ENCODE measurements at places on chromosomes 6 and 20.

GRCh38 chr20:38770546-38770945, 22.3 kb downstream of the ACTR5 start:
- no peak for DNase-seq

GRCh38 chr6:11025921-11026635, 18.0 kb downstream of the ELOVL2 start:
- DNase-seq: no peak

GRCh38 chr6:148557796-148558321, 189.0 kb upstream of the UST start:
- DNase-seq: peak; percentile 19

DNA sequence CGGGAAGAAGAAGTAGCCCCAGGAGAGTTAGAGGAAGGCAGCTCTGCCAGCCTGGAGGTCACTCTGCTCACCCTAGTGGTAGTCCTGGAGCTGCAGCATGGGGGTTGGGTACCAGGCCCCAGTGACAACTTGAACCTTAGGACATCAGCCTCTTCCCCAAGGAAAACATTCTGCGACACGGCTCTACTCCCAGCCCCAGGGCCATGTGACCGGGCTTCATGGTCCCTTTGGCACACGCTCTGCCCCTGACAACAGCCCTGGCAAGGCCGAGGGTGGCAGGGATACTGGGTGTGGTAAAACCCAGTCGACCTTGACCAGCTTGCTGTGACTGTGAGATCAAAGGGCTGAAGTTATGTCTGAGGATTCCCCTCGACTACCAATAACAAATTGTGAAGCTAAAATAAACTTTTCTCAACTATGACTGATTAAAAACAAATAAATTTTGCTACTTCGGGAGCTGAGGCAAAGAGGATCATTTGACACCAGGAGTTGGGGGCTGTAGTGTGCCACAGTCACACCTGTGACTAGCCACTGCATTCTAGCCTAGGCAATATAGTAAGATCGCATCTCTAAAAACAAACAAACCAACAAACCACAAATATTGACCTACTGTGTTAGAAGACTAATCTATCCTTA, 24.4 kb upstream of the ARID1B start:
- no peak for DNase-seq

DNA sequence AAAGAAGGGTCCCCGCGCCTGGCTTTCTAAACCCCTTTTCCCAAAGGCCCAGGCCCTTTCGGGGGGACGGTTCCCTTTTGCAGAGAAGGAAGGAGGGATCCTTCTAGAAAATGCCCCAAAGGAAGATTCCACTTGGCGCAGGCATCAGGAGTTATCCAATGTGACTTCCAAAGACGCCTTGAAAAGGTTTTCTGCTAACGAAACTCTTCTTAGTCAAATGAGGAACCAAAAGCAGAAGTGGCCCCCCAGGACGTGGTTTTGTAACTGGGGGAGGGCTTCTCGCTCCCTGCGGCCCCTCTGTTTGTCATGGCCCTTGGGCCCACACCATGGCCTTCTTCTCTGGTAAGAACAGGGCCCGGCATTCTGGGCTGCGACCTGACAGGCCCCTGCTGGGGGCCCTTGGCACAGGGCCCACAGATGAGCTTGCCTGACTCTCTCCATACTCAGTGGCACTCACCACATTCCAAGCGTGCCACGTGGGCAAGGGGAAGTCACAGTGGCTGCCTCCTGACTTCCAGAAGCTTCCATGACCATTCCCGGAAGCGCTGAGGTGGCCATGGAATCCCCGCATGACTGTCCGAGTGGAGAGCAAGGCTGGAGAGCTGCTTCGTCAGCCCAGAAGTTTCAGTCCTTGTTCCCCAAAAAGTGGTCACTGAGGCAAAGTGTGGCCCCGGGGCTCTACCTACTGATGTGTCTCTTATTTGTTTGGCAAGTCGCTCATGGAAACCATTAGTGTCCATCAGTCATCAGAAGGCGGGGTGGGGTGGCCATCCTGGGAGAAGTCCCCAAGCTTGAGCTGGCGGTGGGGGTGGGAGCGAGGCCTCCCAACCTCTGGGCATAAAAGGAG, 834 bp upstream of the CTSZ start:
- peak; percentile 67 for DNase-seq

- no peak for DNase-seq
Observed at GRCh38 chr6:44039191-44039719, 88.0 kb downstream of the MRPL14 start.

DNA sequence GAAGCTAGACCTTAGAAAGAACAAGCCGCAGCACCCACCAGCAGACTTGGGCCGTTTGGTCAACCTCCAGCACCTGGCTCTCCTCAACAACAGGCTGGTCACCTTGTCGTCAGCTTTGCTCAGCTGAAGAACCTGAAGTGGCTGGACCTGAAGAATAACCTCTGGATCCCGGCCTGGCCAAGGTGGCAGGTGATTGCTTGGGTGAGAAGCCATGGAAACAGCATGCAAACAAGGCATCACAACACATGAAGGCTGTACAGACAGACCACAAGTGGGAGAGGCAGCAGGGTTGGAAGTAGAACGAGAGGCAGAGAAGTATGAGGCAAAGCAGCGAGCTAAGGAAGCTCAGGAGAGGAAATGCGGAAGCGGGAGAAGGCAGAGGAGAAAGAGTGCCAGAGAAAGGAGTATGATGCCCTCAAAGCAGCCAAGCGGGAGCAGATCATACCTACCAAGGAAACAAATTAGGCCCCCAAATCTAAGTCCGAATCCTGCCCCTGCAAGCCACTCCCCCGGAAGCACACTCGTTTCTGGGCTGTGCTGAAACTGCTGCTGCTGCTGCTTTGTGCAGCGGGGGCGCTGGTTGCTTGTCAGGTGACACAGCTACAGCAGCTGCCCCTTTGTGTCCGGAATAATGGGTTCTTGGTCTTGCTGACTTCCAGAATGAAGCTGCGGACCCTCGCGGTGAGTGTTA, 121.6 kb upstream of the LGSN start:
- no peak for DNase-seq

DNA sequence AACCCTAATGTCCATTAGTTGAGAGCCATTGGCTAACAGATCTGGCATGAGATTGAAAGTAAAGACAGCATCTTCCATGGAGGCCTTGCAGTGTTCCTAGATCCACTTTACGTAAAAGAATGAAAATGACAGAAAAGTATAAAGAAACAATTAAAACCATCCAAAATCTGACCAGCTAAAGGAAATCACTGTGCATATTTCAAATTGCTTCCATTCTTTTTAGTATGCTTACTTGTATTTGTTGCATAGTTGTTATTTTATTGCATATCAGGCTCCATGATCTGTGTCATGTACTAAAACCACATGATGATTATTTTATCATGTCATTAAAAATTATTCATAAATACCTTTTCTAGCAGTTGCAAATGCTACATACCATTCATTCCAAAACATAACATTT, 67.9 kb downstream of the GCLC start:
- DNase-seq: no peak

DNA sequence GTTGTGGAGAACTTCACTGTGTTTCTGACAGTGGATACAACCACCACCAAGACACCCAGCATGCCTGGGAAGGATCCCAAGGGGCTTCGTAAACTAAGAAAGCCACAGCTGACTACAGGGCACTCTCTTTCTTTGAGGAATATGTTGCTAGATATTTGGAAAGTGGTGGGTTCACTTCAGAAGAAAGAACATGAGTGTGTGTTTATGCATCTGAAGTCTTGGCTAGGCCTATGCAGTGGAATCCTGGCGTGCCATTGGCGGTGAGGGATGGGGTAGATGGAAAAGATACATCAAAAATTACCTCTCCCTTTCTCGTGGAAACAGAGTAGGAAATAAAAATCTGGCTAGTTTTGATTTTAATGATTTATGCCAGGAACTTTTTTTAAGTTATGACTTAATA, 187.7 kb downstream of the PDE7B start:
- no peak for DNase-seq

GRCh38 chr20:62544505-62545055, 68.8 kb upstream of the GATA5 start:
- DNase-seq: no peak

DNA sequence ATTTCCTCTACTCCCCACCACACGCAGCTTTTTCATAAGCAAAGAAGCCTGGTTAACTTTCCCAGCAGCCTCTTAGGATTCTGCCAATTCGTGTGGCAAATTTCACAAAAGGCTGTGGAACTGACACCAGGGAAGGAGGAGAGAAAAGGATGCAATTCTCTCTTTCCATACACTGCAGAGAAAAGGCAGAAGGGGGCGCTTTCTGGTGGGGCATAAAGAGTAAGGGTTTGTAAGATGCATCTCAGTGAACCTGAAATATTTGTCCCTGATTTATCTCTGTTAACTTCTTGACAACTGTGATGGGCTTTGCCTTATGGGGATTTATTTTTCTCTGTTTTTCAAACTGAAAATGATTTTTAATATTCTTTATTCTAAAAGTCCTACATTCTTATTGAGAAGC, 45.5 kb upstream of the GLP1R start:
- no peak for DNase-seq

DNA sequence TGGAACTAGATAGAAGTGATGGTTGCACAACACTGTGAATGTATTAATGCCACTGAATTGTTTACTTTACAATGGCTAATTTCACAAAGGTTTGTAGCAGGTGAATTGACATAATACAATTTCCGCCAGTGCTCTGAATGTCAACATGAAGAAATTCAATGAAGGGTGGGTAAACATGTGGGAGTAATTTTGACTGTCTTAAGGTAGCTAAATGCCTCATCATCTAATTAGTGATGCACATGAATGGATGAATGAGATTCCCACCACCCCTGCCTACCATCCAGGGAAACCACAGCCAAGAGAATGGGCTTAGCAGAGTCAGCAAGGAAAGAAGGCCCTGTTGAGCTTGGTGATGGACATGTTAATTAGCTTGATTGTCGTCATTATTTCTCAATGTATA, 275.3 kb downstream of the ALDH8A1 start:
- DNase-seq: no peak

Data from lung microvascular endothelial cell (primary cell).